ENCODE measurements at places on chromosomes 11 and 22.

DNA sequence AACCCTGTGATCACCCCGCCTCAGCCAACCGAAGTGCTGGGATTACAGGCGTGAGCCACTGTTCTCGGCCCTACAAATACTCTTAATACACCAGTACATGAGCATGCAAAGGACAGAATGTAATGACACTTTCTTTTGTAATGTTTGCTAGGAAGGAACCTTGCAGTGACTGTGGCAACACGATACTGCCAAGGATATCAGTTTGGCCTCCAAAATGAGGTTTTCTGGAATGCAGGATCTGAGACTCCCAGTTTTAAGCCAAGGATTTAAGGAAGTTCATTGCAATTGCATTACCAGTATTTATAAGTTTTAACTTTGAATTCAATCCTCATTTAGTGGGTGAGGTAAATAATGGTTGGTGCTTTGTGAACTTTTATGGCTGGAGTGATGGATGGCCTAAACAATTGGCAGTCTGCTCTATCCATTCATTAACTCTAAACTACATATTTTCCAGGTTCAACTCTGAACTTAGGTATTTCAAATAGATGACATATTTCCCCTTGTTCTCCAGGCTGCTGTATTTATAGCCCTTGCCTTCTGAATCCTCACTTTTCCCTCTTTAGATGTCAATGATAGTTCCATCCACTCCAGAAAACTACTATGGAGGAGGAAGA lies 330.3 kb downstream of the C11orf87 start:
- no peak for DNase-seq

DNA sequence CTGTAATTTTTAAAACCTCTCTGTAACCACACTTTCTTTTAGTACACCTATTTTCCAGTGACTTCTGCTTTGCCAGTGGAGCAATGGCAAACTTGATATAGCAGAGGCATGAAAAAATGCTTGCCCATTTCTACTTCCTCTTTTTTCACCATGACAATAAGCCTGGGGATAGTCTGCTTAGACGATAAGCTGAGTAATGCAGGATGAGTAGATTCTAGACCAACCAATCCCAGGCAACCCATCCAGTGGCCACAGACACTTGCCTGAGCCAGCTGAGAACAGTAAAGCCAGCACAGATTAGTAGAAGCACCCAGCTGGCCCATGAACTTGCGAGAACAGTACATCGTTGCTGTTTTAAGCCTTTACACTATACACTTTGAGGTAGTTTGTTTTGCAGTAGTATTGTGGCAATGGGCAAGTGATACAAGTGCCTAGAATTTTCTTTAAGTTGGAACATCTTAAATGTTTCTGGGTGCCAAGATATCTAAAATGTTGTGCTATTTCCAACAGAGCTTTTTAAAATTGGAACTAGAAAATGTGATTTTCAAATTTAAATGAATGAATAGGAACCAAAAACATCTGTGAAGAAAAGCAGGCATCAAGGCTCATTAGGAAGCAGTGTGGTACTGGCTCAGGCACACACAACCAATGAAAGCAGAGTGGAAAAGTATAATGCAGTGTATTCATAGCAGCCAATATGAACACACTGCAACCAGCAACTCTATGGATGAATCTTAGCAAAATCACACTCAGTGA lies 37.7 kb downstream of the DDI1 start:
- peak; percentile 12 for DNase-seq

DNA sequence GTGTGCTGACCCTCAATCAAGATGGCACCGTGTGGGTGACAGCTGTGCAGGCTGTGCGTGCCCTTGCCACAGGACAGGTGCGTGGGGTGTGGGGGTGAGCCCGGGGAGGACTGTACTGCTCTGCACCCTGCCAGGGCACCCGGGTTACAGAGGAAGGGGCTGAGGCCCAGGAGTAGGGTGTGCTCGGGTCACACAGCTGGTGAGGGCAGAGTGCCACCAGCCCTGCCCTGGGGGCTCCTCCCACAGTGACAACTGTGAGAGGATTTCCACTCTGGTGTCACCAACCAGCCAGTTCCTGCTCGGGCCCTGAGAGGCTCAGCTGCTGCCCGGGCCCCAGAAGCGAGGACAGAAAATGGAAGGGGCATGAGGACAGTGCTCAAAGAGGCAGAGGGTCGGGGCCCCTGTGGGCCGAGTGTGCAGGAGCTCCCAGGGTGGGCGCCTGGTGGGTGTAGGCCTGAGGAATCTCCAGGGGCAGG lies 20.5 kb downstream of the TRMU start:
- no peak for DNase-seq

GRCh38 chr22:39408807-39409206 lies 9.2 kb downstream of the TAB1 start:
- no peak for DNase-seq

GRCh38 chr11:4125141-4125540 lies 30.5 kb downstream of the RRM1 start:
- DNase-seq, result no peak

DNA sequence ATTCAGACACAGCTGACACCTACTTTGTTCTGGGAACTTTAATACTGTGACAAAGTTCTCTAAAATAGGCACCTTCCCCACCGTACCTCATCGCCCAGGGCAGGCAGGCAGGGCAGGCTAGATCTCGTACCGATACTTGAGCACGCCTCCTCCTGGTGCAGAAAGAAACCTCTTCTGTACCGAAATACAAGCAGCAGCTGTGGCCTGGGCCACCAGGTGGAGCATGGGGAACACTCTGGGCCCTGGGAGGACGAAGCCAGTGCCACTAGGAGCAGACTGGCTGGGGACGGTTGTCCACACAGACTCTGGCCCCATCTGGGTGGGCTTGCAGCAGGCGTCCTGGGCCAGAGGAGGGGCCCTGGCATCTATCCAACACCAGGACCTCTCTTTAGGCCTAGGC lies 12.8 kb downstream of the PMM1 start:
- no peak for DNase-seq

DNA sequence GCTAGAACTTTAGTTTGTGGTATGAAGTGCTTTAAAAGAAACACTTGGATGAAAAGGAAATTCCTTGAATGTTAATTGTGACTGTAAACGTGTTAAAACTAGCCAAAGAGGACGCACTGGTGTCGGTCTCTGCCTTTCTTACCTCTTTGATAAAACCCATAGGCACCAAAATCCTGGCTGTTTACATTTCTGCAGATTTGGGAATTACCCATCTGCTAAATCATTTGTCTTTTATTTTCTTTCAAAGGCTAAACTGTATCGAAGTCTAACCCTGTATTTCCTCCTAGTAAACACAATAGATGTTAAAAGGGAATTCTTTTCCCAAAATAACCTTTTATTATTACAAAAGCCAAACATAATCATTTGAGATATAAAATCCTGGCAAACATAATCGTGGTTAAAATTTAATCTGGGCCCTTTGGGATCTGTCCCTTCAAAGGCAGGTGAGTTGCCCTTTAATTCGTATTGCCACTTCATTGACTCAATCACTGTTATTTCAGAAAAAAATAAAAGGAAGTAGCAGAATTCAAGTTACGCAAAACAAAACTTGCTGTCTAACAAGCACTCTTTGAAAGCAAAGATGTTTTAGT lies 2.4 kb downstream of the RASSF10 start:
- no peak for DNase-seq

DNA sequence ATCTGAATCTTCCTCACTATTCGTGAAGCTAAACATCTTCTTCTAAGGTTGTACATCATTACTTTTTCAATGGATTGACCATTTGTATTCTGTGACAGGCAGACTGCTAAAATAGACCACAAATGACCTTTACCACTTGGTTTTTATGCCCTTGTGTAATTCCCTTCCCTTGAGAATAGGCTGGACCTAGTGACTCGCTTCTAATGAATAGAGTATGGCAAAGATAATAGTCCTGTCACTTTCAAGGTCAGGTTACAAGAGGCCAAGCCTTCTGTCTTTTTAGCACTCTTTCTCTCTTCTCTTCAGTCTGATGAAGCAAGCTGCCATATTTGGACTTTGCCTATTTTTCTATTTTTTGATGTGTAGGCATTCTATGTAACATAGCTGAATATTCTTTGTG lies 492.9 kb downstream of the SOX6 start:
- DNase-seq, result no peak

GRCh38 chr11:14626650-14627049 lies 17.0 kb upstream of the PDE3B start:
- DNase-seq, result no peak

Measured in MM.1S (cell line).